ENCODE measurements at places on chromosomes 3 and 15.

DNA sequence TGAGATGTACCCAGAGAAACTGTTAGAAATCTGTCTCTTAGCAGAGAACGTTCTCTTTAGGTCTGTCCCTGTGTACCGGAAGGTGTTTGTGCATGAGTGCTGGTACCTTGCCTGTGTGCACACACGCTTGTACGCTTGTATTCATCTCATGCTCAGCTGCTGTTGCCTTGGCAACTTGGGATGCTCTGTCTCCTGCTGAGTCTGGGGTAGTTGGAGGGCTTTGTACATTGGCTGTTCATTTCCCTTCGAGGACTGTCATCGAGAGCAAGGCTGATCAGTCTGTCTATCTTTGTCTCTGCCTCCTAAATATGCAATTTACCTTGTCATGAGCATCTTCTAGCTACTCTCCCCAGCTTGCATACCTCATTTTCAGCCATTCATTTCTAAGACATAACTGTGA is 147.2 kb downstream of the SLCO3A1 start:
- no peak for DNase-seq

DNA sequence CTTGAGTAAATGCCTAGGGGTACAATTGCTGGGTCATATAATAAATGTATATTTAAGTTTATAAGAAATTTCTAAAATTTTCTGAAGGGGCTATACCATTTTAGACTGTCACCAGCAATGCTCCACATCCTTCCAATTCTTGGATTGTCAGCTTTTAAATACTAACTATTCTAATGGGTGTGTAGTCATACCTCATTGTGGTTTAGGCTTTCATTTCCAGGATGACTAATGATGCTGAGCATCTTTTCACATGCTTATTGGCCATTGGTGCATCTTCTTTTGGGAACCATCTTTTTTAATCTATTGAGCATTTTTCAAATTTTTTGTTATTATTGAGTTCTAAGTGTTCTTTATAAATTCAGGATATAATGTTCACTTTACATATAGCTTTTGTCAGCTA is 52.5 kb upstream of the CORO2B start:
- no peak for DNase-seq

DNA sequence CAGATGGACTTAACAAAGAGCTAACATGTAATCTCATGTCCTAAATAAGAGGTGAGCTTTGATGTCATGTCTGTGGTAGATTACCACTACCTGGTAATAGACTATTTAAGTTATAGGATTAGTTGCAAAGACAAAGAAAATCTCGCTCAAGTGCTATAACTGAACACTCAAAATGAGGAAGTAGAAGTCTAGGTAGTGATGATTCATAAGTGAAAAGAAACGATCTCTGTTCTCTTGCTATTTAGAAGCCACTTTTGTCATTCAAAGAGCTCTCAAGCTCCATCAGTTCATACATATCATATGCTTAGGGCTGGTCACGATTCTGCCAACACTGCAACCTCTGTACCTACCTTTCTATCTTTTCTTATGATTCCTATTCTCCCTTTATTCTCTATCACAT is 110.9 kb downstream of the EDEM1 start:
- DNase-seq = no peak

DNA sequence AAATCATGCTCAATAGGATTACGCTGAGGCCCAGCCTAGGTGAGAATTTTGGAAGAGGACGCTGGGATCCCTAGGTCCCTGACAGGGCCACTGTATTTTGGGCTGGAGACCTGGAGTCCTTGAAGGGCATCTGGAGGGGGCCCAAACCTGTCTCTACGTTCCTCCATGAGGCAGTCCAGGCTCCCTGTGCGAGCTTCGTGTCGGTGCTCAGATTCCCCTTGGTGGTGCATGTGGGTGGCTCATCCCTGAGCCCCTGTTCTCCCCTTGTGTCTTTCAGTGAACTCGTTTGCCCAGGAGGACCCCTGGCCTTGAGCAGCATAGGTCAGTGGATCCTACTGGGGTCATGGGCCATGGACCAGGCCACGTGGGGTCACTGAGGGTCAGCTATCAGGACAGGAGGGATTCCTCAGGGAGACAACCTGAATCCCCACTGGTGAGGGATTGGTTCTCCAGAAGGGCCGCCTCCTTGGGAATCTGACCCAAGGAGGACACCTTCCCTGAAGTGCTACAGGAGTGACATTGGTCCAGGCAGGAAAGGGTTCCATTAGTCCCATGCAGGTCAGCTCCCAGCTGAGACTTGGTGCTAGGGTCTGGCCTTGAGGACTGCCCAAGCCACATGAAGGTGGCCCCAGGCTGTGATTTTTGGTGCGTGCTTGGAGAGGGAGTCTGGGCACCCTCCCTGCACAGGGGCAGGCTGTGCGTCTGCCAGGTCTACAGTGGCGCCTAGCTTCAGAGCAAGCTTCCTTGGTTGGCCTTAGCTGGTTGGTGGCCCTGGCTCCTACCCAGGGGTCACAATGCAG is 229.8 kb downstream of the SNRPN start:
- DNase-seq = no peak

GRCh38 chr3:29345516-29346300 is 64.8 kb downstream of the RBMS3 start:
- no peak for DNase-seq

GRCh38 chr3:60313231-60313798 is 937.9 kb downstream of the FHIT start:
- no peak for DNase-seq
